CD8-positive, alpha-beta memory T cell (primary cell): ENCODE measurements at places on chromosomes 7 and 10.

- no peak for DNase-seq
These were observed 11.5 kb upstream of the NT5C2 start for GRCh38 chr10:103204353-103205255.

DNA sequence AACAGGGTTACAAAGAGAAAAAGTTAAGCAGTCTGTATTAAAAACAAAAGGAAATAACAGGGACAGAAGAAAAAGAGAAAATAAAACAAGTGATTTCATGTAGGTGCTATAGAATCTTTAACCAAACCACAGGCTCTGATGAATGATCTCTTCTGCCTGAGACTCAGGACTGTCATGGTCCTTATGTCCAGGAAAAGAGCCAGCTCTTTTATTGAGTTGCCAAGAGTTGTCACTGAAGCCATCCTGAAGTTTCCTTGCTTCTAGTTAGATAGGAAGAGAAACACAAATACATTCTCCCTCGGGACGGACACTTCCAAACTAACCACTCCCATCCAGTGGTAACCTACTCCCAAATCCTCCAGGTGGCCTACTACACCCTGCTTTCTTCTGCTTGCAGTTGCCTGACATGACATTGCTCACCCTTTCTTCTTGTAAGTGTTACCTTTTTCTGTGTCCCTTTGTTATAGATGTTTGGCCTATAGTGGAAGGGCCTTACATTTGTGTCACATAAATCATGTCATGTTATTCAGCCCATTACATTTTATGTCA, 346.7 kb downstream of the NRG3 start:
- no peak for DNase-seq

DNA sequence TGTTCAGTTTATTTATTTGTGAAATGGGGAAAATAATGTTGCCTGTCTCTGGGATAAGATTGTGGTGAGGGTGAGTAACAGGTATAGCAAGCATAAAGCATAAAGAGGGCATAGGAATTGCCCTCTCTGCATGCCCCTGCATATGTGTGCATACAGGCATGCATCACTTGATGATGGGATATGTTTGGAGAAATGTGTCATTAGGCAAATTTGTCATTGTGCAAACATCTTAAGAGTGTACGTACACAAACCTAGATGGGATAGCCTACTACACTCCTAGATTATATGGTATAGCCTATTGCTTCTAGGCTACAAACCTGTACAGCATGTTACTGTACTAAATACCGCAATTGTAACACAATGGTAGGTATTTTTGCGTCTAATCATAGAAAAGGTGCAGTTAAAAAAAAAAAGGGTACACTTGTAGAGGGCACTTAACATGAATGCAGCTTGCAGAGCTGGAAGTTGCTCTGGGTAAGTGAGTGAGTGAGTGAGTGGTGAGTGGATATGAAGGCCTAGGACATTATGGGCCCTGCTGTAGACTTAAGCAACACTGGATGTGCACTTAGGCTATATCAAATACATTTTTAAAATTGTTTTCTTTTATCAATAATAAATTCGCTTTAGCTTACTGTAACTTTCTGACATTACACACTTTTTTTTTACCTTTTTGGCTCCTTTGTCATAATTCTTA, 386.5 kb upstream of the ANKRD30A start:
- DNase-seq, result no peak

GRCh38 chr7:82294865-82295264, 148.7 kb downstream of the CACNA2D1 start:
- no peak for DNase-seq

GRCh38 chr7:7932553-7932952, 36.0 kb upstream of the GLCCI1 start:
- no peak for DNase-seq

- DNase-seq, result peak; percentile 44
These were observed 22.8 kb downstream of the C10orf105 start for GRCh38 chr10:71696628-71697326.

- DNase-seq, result no peak
These were observed 112.8 kb upstream of the AHR start for GRCh38 chr7:17185690-17186070.

DNA sequence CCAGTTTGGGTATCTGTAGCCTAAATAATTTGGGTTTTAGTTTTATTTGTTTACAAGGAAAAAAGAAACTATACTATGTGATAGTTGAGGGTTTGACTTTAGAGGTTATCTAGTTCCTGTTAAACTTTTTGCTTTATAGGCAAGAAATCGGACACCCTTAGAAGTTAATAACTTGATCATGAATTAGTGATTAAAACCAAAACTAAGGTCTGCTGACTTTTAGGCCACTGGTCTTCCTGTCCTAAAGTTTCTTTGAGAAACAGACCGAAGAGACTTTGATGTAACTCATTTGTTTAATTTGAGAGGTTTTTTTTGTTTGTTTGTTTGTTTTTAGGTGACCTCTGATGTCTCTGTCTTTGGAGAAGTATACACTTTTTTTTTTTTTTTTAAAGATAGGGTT, 59.7 kb downstream of the PHTF2 start:
- no peak for DNase-seq

DNA sequence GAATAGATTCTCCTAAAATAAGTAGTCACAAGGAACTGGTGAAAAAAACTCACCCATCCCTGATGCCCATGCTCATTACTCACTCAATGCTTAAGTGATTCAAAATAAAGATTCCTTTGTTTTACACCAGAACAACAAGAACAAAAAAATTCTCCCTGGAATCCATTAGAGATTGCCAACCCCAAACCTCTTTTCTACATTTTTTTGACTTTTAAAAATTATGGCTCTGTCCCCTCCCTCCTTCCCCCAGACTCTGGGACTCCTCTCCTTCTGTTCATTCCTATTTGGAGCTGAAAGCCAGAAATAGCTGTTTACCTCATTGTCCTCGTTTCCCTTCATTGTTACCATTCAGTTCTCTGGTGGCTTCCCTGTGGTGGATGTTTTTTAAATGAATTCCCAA, 63.2 kb upstream of the FHIP2A start:
- DNase-seq, result no peak

DNA sequence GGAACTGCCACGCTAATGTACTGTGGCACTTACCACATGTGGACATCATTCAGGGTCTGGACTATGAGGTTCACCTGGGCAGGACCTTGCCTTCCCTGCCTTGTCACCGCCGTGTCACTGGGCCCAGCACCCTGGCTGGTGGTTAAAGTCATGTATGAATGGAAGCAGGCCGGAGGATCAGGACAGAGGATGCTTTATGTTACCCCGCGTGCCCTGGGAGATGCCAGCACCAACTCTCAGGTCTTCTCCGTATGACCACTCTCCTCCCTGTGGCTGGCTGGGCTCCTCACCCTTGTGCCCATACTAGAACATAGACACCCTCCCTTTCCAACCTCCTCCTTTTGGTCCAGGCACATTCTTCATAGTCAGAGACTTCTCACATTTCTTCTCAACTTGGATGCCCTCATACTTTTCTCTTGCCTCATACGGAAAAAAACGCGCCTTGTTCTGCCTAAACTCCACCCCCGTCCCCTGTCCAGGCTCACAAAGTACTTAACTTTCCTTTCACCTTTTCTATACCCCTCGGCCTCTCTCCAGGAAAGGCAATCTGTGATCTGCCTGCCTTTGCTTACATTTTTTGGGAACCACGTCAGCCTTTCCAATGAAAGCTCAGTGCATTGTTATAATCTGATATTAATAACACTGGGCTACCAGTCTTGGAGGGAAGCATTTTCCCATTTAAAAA, 240.0 kb downstream of the TEX36 start:
- DNase-seq, result no peak

DNA sequence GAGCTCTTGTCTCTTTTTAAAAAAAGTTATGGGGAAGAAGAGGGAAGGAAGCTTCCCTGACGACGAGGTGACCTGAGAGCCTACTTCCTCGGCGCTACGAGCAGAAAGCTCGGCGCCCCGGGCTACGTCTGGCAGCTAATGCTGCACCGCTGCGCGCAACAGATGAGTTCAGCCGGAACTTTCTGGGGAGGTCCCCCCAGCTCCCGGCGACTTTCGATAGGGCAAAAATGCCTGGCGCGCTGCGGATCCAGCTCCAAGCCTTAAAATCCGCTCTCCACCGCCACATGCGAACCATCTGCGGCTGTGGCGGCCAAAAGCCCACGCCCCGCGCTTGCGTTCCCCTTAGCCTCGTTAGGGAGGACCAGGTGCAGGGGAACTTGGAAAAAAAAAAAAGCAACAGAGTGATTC, 621 bp downstream of the P4HA1 start:
- peak; percentile 81 for DNase-seq

- no peak for DNase-seq
These were observed 31.8 kb downstream of the GSTO2 start for GRCh38 chr10:104300736-104301292.

- DNase-seq, result no peak
These were observed 1279.1 kb upstream of the SORCS1 start for GRCh38 chr10:108443636-108444035.

DNA sequence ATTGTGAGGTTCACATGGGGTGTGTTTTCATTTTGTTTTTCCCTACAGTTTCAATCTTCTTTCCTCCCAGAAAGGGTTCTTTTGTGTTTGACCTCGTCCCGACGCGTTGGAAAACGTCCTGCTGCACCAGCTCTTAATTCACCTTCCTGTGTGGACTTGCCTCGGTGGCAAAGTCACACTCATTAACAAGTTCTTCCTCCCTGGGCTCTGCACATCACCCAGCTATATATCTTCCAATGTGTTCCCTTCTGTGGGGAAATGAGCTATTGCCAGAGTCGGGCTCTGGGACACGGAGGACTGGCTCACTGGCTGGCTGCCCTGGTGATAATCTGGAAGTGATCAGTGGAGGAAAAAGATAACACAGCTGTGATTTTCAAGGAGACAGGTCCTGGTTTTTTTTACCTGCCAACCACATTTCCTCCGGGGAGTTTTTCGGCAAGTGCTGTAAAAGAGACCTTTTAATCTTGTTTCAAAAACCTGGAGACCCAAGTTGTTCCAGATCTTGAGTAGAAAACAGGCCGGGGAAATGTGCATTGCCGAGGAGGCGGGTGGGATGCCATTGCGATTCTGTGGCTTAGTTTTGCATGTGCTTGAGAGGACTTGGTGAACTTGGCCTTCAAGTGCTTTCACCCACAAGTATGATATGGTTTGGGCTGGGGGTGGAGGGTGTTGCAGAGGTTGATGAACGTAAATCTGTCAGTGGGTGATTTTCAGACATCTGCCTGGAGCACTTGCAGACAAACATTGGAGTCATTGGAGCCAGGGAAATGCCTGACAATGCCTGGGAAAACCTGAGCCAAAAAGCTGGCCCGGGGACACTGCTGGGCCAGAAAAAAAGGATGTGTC, 96.5 kb upstream of the CREB5 start:
- DNase-seq, result no peak

DNA sequence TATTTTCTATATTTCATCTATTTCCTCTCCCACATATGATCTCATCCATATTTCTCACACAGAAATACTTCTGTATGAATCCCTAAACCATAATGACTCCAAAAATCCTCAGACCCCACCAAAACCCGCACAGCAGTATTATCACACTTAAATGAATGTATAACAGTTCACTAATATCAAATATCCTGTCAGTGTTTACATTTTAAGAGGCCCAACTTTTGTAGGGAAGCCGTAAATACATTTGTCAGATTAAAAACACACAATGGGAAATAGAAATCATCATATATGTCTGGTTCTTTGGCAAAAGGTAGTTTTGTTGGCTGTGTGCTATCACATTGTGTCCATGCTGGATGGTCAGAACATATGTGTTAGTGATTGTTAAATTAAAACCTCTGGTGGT, 4.2 kb downstream of the AUTS2 start:
- DNase-seq, result no peak

DNA sequence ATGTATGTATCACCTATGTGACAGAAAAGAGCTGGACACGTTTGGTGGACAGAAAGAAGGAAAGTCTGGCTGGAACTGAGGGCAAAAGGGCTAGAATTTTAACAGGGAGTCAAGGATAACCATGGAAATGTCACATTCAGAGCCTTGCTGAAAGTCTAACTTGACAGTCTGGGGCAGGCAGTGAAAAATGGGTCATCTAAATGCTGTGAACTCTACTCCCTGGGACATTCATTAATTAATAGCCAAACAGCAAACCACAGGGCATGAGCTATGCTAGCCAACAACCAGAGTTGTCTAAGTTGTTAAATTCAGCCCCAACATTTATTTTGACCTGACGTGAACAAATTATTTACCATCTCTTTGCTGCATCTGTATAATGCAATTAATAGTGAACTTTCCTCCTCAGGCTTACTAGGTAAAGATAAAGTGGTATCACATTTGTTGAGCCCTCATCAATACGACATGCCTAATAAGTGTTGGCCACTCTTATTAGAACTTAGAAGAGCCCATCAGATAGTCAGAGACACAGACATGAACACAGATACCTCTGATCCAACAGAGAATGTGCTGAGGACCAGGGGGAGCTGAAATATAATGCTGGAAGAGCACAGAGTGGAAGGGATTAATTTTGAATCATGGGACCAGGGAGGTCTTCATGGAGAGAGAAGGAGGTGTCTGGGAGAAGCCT, 109.9 kb downstream of the SORCS1 start:
- no peak for DNase-seq

- no peak for DNase-seq
These were observed 15.9 kb downstream of the CUL2 start for GRCh38 chr10:35074266-35074665.

- DNase-seq, result no peak
These were observed 104.3 kb downstream of the CREB5 start for GRCh38 chr7:28516390-28517172.

GRCh38 chr7:43591558-43592180, 8.8 kb downstream of the STK17A start:
- no peak for DNase-seq

- DNase-seq, result no peak
These were observed 444.1 kb downstream of the NRG3 start for GRCh38 chr10:82319074-82319473.

- DNase-seq, result no peak
These were observed 33.6 kb upstream of the CHST15 start for GRCh38 chr10:124126983-124127385.

- DNase-seq, result no peak
These were observed 182.2 kb downstream of the WDR11 start for GRCh38 chr10:121033366-121033765.

- no peak for DNase-seq
These were observed 44.9 kb upstream of the SVOPL start for GRCh38 chr7:138746073-138746472.

DNA sequence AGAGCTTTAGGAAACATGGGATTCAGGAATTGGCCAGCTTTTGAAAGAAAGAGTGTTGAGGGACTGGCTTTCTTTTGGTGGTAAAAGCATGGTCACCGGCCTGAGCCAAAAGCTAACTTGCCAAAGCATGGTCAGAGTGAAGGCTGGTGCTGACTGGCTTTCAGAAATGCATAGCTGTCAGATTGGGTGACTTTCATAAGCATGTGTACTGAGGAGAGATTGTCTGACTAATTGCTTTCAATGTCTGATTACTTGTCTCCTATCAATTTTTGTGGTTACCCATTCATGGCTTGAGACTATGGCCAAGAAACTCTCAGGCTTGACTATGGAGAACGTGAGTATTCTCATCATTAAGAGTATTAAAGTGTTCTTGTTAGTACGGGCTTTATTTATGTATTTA, 28.2 kb downstream of the ZNF25 start:
- no peak for DNase-seq

- DNase-seq, result no peak
These were observed 113.0 kb downstream of the ABLIM1 start for GRCh38 chr10:114545071-114545470.

- no peak for DNase-seq
These were observed 1112.9 kb upstream of the AUTS2 start for GRCh38 chr7:68485253-68485917.
